ENCODE measurements at places on chromosomes 1 and 21.
A peak's percentile ranks its signal among the peaks of the same experiment; 100 is the strongest.

GRCh38 chr1:155064111-155064831 is 731 bp downstream of the EFNA4 start:
- DNase-seq: no peak

DNA sequence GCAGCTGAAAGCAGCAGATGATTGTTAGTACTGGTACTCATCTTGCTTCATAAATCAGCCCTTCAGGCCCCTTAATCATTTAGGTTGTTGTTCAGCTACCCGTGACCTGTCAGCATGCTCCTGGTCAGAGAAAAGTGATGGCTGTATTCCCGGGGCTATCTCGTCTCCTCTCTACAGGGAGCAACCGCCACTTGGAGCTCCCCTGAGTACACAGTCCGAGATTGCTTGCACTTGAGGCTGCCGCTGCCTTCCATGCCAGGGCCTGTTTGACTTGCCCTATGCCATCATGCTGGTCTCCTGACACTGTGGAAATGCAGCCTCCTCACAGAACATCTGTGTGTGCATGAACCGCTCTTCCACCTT is 97.5 kb downstream of the SPATA46 start:
- DNase-seq: no peak

GRCh38 chr1:29033829-29034466 is 89.8 kb downstream of the TMEM200B start:
- DNase-seq: peak; percentile 20

- DNase-seq: no peak
These were observed 46.3 kb upstream of the SLC16A1 start for GRCh38 chr1:113002297-113002696.

- DNase-seq: peak; percentile 36
These were observed 21.2 kb upstream of the LRRC8C start for GRCh38 chr1:89611721-89612120.

GRCh38 chr1:201732351-201732750 is 96.6 kb upstream of the IPO9 start:
- no peak for DNase-seq

- DNase-seq: no peak
These were observed 115.9 kb downstream of the LRRC53 start for GRCh38 chr1:74396462-74396861.

DNA sequence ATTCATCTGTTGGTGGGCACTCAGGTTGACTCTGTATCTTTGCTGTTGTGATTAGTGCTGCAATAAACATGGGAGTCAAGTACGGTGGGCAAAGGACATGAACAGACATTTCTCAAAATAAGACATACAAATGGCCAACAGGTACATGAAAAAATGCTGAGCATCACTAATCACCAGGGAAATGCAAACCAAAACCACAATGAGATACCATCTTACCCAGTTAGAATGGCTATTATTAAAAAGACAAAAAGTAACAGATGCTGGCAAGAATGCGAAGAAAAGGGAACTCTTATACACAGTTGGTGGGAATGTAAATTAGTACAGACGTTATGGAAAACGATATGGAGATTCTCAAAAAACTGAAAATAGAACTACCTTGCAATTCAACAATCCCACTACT is 98.9 kb downstream of the TMEM53 start:
- DNase-seq: no peak

- no peak for DNase-seq
These were observed 25.0 kb downstream of the LAMB3 start for GRCh38 chr1:209627027-209627731.

DNA sequence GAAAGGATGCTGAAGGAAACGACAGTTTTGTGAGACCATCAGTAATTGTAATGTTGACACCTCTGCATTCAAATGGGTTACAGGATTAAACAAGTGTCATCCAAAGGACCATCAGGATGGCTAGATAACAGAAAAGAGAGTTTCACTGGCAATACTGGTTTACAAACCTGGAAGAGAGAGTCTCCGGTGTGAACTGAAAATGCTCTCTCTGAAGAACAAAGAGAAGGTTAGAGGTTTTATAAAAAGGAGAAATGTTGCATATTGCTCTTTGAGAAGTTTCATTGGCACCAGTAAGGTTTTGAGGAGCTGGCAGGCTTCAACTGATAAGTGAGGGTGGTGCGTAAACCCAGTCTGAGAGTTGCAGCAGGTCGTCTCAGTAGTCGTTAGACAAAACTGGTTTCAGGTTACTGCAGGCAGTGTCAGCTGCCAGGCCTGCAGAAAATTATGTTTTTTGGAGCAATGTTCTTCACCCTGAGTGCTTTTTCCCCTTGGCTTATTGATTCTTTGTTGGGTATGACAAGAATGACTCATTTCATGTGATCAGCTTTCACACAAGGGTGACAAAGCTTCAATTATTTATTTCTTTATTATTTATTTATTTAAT is 42.2 kb downstream of the KCNK1 start:
- no peak for DNase-seq

GRCh38 chr1:6634371-6635052 is 9.8 kb downstream of the THAP3 start:
- peak; percentile 39 for DNase-seq

GRCh38 chr1:36160949-36161485 is 5.1 kb downstream of the MAP7D1 start:
- DNase-seq: no peak

DNA sequence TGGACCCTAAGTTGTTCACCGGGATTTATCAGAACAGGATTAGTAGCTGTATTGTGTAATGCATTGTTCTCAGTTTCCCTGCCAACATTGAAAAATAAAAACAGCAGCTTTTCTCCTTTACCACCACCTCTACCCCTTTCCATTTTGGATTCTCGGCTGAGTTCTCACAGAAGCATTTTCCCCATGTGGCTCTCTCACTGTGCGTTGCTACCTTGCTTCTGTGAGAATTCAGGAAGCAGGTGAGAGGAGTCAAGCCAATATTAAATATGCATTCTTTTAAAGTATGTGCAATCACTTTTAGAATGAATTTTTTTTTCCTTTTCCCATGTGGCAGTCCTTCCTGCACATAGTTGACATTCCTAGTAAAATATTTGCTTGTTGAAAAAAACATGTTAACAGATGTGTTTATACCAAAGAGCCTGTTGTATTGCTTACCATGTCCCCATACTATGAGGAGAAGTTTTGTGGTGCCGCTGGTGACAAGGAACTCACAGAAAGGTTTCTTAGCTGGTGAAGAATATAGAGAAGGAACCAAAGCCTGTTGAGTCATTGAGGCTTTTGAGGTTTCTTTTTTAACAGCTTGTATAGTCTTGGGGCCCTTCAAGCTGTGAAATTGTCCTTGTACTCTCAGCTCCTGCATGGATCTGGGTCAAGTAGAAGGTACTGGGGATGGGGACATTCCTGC is 3.9 kb upstream of the OLFML3 start:
- DNase-seq: no peak

- no peak for DNase-seq
These were observed 91.2 kb downstream of the LMX1A start for GRCh38 chr1:165265196-165265838.

DNA sequence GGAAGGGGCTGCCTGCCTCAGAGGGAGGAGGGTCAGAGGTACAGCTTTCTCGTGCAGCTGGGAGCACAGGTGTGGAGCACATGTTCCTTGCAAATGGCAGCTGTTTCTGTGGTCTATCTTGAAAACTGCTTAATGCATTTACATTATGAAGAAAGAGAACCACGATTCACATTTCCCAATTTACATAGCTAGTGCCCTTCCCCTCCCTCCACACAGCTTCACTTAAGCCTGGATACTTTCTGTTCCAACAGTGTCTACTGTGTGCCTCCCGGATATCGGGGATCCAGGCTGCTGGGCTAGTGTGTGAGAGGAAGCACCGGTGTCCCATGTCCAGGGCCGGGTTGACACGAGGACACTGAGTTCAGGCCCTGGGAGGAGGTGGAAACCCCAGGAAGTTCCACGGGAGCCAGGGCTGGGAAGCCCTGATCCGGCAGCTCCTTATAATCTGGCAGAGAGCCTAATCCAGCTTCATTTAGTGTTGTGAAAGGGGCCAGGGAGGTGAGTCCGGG is 31.6 kb downstream of the TMCC2 start:
- no peak for DNase-seq

DNA sequence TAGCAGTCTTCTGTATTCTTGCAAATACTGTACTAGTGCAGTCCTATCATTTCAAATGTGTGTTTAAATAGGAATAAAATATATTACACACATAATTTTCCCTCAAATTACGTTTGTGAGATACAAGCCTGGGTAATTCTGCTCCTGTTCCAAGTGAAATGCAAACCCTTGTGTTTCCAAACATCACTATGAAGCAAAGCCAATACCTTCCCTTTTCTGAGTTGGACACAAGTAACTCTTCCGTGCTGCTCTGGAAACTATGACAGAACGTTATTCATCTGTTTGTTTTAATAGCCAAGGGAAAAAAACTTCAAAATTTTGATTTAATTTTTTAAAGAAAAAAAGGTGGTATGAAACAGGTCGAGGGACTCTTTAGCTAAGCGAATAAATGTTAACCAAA is 73.7 kb upstream of the UBE2U start:
- no peak for DNase-seq

DNA sequence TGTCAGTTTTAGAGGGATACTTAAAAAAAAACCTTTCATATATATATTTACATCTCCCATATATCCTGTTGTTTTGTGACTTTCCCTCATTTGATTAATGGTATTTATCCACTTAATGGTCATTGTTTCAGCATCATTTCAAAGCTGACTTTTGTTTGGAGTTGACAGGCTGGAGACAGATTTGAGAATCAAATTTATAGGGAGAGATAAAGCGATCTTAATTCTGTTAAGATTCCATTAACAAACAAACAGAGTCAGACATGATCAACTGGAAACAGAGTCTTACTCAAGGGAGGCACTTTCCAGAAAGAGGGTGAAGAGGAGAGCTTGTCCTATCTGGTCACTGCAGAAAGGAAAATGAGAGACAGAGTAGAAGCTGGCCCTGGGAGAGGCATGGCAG is 283.4 kb downstream of the TTLL7 start:
- no peak for DNase-seq
